ENCODE measurements at places on chromosomes 1 and 21.

GRCh38 chr1:231691618-231692259 is 65.1 kb downstream of the DISC1 start:
- no peak for DNase-seq

GRCh38 chr1:3470650-3471355 is 16.3 kb downstream of the ARHGEF16 start:
- DNase-seq, result no peak

DNA sequence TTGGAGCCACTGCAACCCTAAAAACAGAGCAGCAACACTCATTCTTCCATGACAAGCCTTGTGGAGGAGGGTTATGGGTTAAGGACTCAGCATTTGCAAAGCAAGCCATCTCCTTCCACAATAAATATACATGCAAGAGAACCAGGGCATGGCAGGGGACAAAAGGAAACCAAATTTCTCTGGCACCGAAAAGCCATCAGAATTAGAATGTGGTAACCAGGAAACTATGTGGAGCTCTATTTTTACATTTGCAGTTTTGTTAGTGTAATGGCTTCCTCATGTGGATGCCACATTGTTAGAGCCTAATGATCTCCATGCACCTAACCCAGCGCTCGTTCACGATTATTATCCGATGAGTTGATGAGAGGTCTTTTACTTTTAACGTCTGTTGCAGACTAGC is 91.7 kb downstream of the NAV1 start:
- no peak for DNase-seq

DNA sequence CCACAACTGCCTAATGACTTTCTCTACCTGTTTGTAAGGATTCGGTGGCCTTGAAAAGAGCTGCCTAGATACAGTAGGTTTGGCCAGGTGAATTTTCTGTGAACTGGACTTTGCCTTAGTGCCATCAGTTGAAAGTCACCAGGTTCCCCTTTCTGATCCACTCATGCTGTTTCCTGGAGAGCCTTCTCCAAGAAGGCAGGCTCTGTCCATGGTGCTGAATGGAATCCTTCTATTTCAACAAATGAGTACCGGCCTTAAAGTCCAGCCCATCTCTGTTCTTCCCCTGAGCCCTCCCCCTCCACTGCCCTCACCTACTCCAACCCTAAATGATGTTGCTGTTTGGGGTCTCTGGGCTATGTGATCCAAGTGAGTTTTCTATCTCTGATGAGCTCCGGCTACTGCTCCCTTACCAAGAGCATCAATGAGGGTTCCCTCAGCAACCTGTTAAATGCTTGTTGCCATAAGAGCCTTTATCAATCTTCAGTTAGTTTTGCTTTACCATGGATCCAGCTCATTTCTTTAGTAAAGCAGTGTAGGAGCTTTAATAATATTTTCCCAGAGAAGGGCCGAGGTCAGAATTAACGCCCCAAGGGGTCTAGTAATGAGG is 500.4 kb downstream of the PTPRU start:
- DNase-seq, result peak; percentile 45

- DNase-seq, result no peak
These were observed 16.9 kb upstream of the MCL1 start for GRCh38 chr1:150596095-150596892.

Data from Jurkat, Clone E6-1 (cell line).